CD4-positive, alpha-beta T cell treated with Interleukin-12 subunit alpha and Interleukin-12 subunit beta, for 1 hour (primary cell): ENCODE measurements at places on chromosomes 6 and 20.

- DNase-seq: no peak
Observed at GRCh38 chr20:57966620-57967019, 256.8 kb upstream of the PMEPA1 start.

- DNase-seq: no peak
Observed at GRCh38 chr6:73980096-73980495, 284.1 kb downstream of the CD109 start.

DNA sequence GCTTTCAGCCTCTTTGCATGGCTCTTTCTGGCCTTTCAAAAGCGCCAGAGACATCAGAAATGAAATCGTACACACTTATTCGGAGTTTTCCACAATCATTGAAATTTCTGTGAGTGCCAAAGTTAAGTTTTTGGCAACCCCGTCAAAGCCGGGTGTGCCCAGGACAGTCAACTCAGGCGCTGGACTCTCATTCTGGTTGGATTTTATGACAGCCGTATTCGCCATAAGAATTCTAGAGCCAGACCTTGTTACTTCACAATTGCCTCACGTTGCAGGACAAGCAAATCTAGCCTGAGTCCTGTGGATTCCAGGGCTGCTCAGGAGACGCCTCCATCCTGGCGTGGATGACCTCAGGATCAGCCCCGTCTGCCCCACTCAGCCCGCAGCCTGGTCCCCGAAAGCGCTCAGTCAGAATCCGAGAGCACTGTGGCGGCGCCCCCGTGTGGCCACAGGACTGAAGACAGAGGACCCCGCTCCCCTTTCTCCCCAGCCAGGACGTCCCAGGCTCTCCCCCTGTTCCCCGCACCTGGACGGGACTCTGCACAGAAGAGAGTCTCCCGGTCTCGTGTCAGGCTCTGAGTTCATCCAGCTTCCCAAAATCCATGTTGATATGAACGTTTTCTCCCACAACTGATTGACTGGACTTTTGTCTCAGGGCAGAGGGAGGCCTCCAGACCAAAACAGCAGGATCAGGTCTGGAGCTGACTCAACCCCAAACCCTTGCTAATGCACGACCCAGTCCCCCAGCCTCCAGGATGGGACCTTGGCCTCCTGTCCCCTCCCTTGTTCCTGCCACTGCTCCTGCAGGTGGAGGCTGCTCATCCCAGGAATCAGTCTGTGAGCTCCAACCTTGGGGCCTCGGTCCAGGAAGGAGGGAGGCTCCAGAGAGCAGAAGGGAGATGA lies 38.2 kb downstream of the MICA start:
- peak; percentile 84 for DNase-seq

DNA sequence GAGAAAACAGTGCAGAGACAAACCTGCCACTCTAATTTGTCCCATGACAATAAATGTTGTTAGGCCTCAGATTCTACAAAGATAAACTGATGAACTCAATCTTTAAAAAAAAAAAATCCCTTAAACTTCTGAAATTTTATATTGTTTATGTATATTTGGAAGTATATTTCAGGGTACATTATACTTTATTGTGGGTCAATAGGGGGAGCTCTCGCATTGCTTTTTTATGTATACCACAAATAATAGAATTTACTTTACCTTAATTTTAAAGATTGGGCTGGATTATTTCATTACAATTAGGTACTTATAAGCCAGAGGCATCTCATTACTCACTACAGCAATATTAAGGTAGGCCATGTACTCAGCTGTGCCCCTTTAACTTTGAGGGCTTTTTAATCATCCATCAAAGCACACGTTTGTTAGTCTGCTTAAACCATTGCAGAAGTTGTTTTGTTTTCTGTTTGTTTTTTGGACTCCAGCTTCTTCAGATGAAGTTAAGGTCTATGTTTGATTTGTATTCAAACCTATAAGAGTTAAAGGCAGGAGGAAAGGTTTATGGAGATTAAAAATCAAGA lies 56.3 kb upstream of the EYA4 start:
- no peak for DNase-seq

DNA sequence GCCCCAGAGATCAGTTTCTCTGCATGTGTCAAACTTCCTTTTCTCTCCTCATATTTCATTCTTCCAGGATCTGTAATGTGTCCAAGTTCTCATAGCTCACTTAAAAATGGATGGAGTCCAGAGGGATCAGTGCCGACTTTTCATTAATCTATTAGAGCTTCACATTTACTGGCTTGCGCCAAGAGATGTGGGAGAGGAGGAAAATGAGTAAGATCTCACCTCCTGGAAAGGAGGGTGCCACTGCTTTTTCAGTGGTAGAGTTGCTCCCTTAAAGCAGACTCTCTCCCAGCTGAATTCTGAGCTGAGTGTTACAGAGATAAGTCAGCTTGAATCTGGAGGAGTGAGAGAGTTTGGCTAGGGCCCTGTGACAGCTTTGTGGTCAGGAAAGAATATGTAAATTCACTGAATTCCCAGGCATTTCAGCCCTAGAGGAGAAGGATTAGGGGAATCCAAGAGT lies 175.9 kb downstream of the SOX4 start:
- DNase-seq: no peak

- DNase-seq: peak; percentile 6
Observed at GRCh38 chr6:129446272-129447197, 263.4 kb downstream of the ARHGAP18 start.

- no peak for DNase-seq
Observed at GRCh38 chr6:45430590-45431202, 53.0 kb upstream of the SUPT3H start.

GRCh38 chr6:96466147-96466863 lies 55.3 kb upstream of the UFL1 start:
- DNase-seq: peak; percentile 15

- no peak for DNase-seq
Observed at GRCh38 chr6:40347571-40348011, 239.6 kb downstream of the LRFN2 start.

DNA sequence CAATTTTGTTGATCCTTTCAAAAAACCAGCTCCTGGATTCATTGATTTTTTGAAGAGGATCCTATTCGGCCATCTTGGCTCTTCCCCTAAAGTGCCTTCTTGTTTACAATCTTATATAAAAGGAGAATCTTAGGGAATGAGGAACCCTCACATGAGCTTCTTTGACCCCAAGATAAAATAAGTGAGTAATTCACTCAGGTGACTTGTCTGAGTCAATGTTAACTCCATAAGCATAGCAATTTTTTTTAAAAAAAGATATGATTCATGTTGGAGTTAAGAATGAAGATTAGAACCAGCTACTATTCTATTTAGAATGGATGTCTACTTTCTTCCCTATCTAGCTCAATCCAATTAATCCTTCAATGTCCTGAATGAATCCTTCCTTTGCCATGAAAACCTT lies 21.0 kb downstream of the WASF1 start:
- DNase-seq: no peak

DNA sequence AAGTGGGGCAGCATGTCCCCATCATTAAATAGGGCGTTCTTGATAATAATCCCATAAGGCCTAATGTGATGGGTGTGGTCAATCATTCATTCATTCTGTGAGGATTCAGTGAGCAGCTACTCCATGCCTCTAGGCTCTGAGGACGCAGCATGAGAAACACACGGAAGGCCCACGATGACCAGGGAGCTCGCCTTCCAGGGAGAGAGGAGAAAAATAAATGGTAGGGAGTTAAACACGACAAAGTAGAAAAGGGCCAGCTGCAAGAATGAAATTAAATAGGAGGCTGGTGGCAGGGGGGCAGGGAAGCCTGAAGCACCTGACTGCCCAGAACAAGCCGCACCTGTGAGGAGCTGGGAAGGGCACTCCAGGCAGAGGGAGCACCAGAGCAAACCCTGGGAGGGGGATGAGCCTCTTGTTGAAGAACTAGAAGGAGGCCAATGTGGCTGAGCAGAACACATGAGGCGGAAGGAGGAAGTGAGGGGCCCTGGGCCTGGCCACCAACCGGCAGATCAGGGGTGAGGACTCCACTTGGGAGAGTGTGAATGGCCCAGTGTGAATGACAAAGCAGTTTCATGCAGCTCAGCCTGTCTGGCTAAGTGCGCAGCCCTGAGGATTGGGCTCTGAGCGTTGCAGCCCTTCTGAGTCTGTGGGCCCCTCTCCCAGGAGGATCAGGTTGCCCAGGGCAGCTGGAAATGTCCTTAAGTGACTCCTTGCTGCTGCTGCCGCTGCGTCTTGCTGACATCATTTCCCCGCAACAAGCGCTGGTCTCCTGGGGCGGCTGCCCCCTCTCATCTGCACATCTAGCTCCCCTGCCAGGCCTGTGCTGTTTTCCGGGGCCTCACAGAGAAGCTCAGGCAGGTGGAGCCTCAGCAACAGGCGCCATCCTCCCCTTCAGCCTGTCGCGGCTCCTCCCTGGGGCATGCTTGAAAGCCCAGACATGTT lies 99.9 kb downstream of the CDH26 start:
- peak; percentile 33 for DNase-seq

- no peak for DNase-seq
Observed at GRCh38 chr20:21670981-21671380, 34.5 kb upstream of the PAX1 start.

- DNase-seq: no peak
Observed at GRCh38 chr6:154594496-154595198, 84.2 kb upstream of the CNKSR3 start.

GRCh38 chr6:143215363-143215762 lies 154.7 kb downstream of the AIG1 start:
- DNase-seq: no peak

- DNase-seq: no peak
Observed at GRCh38 chr20:23003881-23004460, 31.1 kb upstream of the SSTR4 start.

- DNase-seq: no peak
Observed at GRCh38 chr20:39376788-39377187, 414.6 kb downstream of the DHX35 start.
